HS-5 (cell line): ENCODE measurements at places on chromosomes 12 and 14.

DNA sequence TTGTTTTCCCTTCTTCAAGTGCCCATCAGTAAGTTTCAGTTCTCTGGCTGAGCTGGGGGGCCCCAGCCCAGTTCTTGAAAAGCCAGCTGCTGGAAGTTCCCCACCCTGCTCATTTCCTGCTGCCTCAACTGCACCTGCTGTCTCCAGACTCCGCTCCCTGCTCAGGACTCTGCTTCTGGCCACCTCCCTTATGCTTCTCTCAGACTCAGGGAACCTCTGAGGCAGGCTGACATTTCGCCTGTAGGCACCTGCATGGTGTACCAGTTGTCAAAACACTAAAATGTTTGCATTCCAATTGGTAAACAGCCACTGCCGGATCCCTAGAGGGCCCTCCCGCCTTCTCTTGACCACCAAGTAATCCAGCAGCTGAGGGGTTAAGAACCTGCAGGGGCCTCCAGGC lies 136.5 kb upstream of the VRK1 start:
- no peak for DNase-seq

GRCh38 chr14:101602466-101602840 lies 41.2 kb downstream of the DIO3 start:
- no peak for DNase-seq

DNA sequence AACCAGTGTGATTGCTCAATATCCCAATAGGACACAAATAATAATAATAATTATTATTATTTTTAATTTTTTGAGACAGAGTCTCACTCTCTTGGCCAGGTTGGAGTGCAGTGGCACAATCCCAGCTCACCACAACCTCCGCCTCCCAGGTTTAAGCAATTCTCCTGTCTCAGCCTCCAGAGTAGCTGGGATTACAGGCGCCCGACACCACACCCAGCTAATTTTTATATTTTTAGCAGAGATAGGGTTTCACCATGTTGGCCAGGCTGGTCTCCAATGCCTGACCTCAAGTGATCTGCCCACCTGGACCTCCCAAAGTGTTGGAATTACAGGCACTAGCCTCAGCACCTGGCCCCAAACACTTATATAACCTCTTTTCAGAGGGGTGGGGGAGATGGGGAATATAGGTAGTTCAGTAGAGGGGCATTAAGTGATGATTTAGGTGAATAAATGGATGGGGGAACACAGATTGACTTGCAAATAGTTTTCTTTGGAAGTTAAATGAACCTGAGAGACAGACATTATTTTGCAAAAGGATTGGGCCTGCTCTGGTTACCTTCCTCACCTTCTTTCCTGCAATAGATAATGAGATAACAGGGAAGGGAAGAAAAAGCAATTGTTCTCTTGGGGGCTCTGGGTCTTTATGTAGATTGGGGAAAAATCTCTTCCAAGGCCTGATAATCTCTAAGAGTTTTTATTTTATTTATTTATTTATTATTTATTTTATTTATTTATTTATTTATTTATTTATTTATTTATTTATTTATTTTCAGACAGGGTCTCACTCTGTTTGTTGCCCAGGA lies 57.7 kb downstream of the RESF1 start:
- DNase-seq = no peak

- DNase-seq = no peak
Observed at GRCh38 chr12:52813885-52814709, at the start of gene KRT4. Gene KRT4 (minus strand): TSS chr12:52814116. CDS start chr12:52814058, 58 bp downstream.

- DNase-seq = no peak
Observed at GRCh38 chr14:48731260-48731659, 854.9 kb downstream of the RPS29 start.

DNA sequence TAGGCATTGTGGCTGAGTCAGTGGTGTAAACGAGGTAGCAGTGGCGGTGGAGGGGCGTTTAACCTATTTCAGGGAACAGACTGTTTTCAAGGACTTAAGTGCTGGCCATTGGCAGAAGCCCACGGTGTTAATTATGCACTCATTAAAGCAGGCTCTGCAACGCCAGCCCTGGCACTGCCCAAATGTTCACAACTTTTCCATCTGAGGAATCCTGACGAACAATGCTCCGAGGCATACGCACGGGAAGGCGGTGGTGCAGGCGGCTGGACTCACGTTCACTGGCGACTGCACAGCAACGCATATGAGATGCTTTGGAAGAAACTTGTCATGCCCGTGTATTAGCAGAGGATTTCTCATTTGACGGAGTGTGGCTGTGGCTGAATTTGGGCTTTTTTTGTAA lies 70.6 kb upstream of the SLC24A4 start:
- DNase-seq = no peak

DNA sequence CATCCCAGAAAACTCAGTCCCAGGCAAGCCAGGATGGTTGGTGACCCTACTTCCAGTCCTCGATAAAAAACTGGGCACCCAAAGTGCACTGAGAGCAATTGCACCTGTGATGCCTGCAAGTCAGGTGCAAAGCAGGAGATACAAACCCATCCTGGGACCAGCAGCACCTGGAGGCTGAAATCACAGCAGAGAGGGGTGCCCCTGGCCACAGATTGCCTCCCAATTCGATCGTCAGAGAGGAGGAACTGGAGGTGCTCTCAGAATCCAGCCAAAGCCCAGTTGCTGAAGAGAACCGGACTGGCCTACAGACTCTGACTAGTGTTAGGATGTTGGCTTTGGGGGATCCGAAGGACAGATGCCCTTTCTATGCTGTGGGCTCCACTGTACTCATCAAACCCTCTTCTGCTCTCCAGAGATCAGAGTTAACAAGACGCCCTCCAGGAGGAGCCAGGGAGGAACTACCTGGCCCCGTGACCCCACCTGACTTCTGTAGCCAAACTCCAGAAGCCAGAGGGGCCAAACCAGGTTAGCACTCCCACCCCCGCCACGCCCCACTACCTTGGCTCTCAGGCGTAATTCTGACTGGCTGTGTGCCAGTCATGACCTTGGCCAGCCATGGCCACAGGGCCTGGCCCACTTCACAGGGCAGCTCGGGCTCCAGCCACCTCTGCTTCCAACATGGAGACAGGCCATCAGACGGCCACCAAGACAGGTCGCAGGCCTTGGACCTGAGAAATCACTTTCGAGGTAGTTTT lies 284.5 kb upstream of the RTL1 start:
- no peak for DNase-seq

- DNase-seq = no peak
Observed at GRCh38 chr12:119838826-119839600, 38.1 kb downstream of the CIT start.

GRCh38 chr12:122333142-122334087 lies 67.1 kb upstream of the VPS33A start:
- DNase-seq = no peak

GRCh38 chr12:56645201-56645716 lies 525 bp downstream of the ATP5F1B start:
- no peak for DNase-seq

- no peak for DNase-seq
Observed at GRCh38 chr14:102089621-102090343, 2.9 kb upstream of the HSP90AA1 start.

DNA sequence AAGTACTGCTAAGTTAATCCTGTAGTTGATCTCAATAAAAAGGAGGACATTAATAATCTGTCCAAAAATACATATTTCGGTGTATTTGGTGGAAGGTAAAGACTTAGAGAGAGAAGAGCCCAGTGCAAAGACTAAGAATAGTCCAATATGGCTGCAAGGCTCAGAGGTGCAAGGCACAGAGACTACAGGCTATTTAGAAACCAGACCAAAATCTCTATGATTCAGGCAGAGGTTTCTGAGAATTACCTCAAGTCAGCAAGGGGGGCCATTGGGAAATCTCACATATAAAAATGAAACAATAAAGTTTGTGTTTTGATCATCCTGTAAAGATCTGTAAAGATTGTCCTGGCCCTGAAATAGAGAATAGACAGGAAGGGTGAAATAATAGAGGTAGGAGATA lies 1173.0 kb downstream of the VRK1 start:
- DNase-seq = no peak

DNA sequence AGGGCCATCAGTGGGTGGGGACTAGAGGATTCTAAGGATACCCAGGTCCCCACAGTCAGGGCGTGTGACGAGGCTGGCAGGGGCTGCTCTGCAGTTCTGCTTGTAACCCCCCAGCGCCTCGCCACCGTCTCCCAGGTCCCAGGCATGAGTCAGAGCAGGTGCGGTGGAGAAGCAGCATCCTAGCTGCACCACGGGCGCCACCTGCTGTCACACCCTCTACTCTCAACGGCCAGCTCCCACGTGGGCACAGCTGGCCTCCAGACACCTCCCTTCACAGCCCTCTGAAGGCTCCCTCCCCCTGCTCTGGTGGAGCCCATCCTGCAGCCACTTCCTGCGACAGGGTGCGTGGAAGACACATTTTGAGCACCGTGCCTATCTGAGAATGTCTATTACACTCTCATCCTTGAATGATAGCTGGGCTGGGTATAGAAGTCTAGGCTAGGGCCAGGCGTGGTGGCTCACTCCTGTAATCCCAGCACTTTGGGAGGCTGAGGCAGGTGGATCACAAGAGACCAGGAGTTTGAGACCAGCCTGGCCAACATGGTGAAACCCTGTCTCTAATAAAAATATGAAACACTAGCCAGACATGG lies 6.9 kb upstream of the NUDT14 start:
- no peak for DNase-seq
